ENCODE measurements at places on chromosomes 16 and 17. TPM values are rescaled to one million over a fixed set of nuclear protein-coding genes. Genes with fewer than 3 reads are reported as not detected.

TMEM231 gene
- total RNA-seq: 6.0 TPM

POLR2C gene
- 482 TPM for total RNA-seq

ST6GALNAC2 gene
- total RNA-seq: 0.30 TPM

FSCN2 gene
- not detected for total RNA-seq

CLDN9 gene
- not detected for total RNA-seq

UMOD gene
- not detected for total RNA-seq

ENPP7 gene
- not detected for total RNA-seq

CSH1 gene
- total RNA-seq: not detected

KRTAP4-9 gene
- total RNA-seq: not detected

WDR59 gene
- 12.9 TPM for total RNA-seq

SAMD14 gene
- total RNA-seq: not detected

C17orf100 gene
- 2.9 TPM for total RNA-seq

SLC46A1 gene
- 2.7 TPM for total RNA-seq

DNA sequence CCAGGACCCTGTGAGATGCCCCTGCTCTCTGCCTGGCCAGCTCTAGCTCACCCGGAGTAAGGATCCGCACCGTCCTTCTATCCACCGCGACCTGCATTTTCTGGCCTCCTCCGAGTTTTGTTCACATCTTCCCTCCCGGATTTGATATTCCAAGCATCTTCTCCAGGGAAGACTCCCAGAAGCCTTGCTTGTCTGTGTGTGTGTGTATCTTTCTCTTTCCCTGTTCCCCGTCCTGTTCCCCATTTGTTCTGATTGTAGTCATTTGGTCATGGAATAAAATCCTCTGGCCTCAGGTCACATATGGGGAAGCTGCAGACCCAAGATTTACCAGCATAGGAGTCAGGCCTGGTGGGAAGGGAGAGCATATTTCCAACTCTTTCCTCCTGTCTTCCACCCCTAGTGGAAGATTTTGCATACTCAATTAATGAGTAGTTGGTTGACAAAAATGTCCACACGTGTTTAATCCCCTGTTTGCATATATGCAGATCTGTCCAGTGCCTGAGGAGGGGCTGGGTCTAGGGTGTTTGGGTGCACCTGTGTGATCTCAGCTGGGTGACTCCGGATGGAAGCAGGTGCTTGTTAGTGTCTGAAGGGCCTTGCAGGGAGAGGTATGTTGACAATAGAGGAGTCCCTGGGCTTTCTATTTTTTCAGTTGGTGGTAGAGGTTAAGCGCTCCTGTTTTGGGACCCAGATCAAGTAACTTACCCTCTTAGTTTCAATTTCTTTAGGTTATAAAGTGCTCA is 1.9 kb downstream of the PRAC1 start:
- no peak for DNase-seq

GRCh38 chr17:29140051-29140621 is 40.1 kb downstream of the MYO18A start:
- peak; percentile 87 for DNase-seq

- no peak for DNase-seq
Measured at GRCh38 chr17:39920218-39921210, 2.1 kb upstream of the GSDMB start.

DNA sequence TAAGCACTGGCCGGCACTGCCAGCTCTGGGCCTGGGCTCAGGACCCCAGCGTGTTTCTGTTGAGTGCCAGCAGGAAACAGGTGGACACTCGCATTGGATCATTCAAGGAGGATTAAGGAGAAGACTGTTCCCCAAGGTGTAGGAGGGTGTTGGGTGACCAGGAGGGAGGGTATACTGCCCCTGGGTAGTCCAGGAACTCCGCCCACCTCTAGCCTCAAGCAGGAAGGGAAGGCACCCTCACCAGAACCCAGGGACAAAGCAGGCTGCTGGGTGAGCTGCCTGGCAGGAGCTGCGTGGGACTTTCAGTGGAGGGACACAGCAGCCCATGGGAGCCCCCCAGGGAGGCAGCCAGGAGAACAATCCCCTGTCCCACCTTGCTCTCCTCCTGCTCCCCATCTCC is 7.7 kb upstream of the RAB37 start:
- no peak for DNase-seq

DNA sequence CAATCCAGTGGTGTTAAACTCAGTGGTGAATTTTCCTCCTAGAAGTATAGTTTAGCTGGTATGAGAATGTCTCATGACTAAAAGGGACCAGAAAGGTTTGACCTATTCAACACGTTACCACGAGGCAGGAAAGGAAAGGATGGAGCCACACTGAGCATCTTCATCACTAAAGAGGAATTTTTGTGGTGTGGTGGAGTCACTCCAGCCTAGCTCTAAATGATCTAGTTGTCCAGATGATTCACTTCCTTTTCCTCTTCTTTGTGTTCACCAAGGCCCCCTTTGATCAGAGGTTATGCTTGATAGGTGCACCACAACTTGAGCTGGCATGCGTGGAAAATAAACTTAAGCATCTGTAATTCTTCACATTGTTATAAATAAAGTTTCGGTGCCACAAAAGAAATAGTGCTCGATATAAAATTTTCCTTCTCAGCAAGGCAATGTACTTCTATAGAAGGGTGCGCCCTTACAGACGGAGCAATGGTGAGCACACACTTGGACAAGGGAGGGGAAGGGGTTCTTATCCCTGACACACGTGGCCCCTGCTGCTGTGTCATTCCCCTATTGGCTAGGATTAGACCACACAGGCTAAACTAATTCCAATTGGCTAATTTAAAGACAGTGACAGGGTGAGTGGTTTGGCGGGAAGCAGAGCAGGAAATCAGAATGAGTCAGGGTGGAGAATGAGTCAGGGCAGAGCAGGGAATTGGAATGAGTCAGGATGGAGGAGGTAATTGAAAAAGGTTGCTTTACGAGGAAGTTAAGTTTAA is 254.6 kb downstream of the HS3ST3A1 start:
- DNase-seq: peak; percentile 76

DNA sequence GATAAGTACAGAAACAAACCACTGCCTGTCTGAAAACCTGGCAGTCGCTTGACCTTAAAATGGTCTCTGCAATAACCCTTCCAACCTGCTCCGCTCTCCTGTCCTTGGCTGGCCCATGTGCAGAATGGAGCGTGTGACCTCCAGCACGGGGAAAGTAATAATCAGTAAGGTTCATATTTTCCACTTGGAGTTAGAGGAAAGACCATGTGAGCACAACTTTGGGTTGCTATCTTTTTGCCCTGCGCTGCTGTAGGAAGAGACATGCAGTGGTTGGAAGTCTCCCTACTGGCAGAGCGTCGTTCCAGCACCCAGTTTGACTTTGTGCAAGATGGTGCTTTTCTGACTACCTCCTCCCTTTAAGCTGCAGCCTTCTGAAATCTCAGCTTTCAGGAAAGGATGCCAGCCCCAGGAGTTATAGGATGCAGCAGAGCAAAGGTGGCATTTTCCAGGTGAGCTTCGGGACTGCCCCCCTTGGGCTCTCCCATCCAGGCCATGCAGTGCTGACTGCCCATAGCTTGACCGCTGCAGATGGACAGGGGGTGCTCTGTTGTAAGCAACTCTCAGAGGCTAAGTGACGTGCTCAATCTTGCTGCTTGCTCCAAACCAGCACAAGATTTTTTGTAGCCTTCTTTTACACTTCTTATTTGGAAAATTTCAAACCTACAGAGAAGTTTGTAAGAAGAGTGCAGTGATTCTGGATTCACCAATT is 110.7 kb upstream of the NOL11 start:
- DNase-seq: no peak

- no peak for DNase-seq
Measured at GRCh38 chr17:69552986-69553667, 138.6 kb downstream of the MAP2K6 start.

GRCh38 chr17:49976163-49976827 is 7.3 kb downstream of the DLX4 start:
- no peak for DNase-seq

DNA sequence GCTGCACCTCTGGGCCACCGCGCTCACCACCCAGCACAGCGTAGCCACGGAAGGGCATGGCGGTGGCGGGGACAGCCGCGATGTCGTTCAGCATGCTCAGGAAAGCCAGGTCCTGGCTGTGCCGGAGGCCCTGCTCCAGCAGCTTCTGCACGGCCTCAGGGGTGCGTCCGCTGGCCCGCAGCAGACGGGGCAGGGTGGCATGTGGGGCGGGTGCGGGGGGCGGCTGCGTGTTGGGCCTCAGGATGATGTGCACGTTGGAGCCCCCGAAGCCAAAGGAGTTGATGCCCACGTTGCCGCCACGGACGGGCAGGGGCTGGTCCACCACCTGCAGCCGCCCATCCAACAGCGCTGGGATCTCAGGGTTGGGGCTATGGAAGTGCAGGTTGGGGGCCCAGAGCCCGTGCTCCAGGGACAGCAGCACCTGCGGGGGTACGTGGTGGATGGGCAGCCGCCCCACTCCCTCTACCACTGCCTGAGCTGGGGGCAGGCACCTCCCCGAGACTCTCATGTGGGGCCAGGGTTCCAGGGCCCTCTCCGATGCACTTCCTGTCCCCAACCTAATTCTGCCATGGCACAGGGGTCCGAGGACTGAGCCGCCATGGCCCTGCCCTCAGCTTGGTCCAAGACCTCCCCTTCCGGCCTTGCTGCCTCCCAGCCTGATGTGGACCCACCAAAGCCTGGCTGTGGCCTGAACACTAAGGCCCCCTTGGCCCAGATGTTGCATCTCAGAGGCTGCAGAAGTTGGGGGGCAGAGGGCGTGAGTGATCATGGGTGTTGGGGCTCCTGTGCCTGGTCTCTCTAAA is 6.6 kb downstream of the FASN start:
- DNase-seq: no peak

GRCh38 chr17:15513058-15513791 is 45.8 kb upstream of the CDRT4 start:
- DNase-seq: no peak

DNA sequence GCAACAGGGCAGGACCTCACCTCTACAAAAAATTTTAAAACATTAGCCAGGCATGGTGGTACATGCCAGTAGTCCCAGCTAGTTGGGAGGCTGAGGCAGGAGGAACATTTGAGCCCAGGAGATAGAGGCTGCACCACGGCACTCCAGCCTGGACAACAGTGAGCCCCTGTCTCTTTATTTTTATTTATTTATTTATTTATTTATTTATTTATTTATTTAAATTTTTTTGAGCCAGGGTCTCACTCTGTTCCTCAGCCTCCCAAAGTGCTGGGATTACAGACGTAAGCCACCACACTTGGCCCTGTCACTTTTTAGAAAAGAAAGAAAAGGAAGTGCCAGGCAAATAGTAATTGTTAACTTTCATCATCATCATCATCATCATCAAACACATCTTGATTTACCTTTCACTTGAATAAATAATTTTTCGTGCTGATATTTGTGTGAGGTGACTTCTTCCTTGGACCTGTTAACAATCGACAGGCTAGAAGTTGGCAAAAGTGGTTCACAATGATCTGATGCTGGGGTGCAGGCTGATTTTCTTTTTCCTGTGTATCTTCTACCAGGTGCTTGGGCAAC is 6.6 kb downstream of the PALB2 start:
- DNase-seq: no peak

DNA sequence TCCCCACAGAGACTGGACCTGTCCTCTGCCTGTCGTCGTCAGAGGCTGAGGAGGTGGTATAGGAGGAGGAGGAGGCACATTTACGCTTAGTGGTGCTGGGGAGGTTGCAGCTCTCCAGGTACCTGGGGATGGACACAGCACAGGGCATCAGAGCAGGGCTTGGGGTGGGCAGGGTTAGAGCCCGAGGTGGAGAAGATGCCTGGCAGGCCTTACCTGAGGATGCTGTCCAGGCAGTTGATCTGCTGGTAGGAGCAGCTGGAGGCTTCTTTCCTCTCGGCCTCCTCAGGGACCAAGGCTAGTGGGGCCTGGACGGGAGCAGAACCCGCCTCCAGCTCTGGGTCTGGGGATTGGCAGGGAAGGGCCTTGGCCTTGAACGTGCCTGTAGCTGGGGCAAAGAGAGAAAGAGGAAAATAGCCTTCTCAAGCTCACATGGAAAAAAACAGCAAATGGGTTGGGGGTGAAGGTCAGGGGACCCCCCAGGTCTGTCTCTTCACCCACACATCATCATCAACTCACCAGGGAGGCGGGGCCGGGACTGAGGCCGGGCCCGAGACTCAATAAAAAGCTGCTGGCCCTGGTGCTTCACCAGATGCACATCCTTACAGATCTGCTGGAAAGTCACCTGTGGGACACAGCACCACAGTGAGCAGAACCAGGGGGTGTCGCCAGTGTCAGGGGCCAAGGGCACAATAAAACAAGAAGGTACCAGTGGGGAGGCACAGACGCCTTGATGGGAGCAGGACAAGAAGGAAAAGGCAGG is 5.6 kb downstream of the PER1 start:
- no peak for DNase-seq

DNA sequence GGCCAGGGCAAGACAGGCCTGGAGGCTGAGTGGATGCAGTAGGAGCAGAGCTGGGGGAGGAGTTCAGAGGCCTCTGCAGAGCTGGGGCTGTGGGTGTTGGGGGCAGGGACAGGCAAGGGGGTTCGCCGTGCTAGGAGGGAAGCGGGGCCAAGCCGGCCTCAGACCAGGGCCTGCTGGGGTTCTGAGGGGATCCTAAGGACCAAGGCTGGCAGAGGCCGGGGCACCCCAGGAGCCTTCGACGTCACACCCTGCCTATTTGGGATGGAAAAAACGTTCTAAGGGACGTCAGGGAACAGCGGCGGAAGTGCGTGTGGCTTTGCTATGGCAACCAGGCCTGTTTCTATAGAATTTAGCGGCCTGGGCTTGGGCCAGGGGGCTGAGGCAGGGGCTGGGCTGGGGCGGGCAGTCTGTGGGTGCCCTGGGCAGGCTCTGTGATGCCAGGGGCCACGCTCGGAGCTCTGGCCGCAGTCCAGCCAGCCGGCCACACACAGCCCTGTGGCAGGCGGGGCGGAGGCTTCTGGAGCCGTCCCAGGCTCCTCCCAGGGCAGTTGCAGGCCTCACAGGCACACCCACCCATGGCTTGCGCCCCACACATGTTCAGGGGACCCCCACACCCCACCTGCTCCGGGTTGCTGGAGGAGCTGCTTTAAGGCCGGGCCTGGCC is 3.7 kb downstream of the TRAF7 start:
- DNase-seq: no peak

DNA sequence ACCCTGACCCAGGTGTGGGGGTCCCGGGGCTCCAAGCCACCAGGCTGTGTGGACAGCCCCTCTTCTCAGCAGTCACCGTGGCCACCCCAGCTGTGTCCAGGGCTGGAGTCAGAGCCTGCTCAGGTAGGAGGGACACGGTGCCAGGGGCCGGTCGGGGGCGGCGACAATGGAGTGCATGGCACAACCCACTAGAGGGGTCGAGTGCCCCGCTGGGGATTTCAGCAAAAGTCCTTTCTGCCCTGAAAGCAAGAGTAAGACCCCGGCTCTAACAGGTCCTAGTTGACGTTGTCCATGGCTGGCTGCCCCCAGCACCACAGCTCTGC is 11.3 kb downstream of the UTS2R start:
- no peak for DNase-seq

- no peak for DNase-seq
Measured at GRCh38 chr16:55832773-55833691, at the start of gene CES1. Gene CES1 (minus strand): TSS chr16:55833096. CDS start chr16:55833055, 41 bp downstream.

GRCh38 chr16:57770361-57770760 is 31.9 kb downstream of the KIFC3 start:
- DNase-seq: no peak

GRCh38 chr16:4463522-4464163 is 10.8 kb downstream of the NMRAL1 start:
- peak; percentile 13 for DNase-seq

GRCh38 chr17:80894439-80894721 is 97.3 kb upstream of the CHMP6 start:
- no peak for DNase-seq

GRCh38 chr16:20822521-20823325 is 16.4 kb downstream of the REXO5 start:
- no peak for DNase-seq

- DNase-seq: no peak
Measured at GRCh38 chr16:1643521-1643920, 31.4 kb downstream of the CRAMP1 start.
